ENCODE measurements at places on chromosomes 4 and X.
A peak's percentile ranks its signal among the peaks of the same experiment; 100 is the strongest.

DNA sequence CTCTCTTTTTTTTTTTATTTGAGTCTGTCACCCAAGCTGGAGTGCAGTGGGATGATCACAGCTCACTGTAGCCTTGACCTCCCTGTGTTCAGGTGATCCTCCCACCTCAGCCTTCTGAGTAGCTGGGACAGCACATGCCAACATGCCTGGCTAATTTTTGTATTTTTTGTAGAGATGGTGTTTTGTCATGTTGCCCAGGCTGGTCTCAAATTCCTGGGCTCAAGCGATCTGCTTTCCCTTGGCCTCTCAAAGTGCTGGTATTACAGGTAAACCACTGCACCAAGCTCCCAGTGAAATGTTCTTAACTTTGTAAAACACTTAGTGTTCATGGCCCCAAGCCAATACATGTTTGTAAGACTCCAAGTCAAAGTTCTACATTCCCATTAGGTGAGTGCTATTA lies 316.1 kb downstream of the KCTD8 start:
- DNase-seq = no peak

DNA sequence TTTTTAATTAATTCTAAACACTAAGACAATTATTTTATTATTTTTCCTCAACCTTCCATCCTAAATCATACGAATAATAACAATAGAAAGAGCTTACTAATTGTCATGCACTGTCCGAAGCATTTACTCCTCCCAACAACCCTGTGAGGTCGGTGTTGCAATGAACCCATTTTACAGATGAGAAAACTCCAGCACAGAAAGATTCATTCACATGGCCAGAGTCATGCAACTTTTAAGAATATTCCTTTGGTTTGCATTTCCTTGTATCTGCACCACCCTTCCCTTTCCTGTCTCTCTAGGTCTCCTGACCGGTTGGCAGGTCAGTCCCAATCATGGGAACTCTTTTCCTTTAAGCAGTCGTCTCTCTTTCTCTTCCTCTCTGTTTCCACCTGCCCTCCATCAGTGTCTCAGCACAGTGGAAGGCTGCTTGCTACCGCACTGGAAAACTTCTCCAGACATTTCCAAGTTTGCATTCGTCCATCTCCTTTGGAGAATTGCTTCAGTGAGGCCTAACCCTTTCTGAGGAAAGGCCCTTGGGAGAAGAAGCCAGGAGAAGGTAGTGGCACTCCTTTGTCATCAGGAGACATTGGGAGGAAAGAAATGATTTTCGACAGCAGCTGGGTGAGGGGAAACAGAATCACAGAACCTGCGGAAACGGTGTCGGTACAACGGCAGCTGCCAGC lies 1.9 kb upstream of the TMSB4X start:
- DNase-seq = no peak

DNA sequence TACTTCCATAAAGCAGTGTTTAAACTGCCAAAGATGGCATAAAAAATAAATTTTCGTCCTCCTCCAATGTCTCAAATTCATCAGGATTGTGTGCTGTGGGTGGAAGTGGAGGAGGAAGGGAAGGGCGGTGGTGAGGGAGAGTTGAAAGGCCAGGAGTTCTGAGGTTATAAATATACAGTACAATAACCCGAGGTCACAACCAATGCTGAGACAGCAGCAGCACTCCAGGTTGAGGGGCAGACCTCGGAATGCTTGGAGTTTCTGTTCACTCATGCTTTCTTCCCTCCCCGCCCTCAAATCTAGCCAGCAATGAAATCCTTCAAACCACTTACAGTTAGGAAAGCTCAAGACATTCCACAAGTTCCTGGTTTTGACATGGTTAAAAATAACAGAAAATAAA lies 134.0 kb upstream of the SMAD1 start:
- no peak for DNase-seq

DNA sequence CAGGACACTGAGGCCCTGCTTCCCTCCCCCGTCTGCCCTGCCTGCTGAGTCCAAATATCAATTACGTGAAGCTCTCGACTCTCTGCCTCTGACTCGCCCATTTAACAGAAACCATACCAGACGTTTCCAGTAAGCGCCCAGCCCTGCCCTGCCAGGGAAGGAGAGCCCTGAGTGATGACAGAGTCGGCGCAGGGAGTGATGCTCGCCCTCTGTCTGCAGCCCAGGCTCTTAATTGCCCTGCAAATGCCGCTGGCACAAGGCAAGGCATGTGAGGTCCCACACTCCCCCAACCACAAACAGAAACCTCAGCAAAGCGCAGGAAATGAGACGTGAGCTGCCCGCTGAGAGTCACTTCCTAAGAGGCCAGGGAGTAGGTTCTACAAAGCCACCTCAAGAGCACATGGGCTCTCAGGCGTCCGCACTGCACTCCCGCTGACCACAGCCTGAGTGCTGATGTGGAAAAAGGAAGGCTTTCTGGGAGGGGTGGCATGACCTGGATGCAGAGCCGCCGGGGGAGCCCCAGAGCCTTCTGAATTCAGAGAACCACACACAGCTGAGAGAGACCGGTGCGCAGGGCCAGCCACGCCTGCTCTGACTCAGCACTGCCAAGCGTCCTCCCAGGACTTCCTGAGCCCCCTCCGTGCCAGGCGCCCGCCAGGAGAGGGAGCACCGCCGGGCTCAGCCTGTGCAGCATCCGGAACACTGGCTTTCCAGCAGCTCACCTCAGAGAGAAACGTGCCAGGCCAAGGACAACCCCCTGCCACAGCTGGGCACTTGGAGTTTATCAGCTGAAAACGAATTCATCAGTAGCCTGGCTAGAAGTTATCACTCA lies 5.3 kb downstream of the ZFYVE28 start:
- peak; percentile 77 for DNase-seq

- no peak for DNase-seq
These were observed 28.7 kb upstream of the CASK start for GRCh38 chrX:41952102-41952501.

DNA sequence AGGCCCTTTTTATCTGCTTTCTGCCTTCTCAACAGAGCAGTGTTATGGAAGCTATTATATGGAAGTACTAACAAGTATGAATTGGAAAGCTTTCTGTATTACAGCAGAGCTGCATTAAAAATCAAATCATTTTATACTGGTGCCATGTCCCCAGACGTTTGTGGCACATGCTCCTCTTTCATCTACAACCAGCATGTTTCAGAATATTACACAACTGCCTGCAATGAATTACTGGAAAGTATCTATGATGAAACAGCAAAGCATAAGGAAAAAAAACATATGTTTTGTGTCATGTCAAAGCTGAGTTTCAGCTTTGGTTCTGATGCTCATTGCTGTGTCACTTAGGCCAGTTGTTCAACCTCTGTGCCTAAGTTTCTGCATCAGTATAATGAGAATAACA lies 576.8 kb downstream of the GBA3 start:
- DNase-seq = no peak

GRCh38 chrX:111095974-111096895 lies at the start of gene PAK3:
Gene PAK3, plus strand, starts transcription at chrX:111096191. Its CDS starts 26,913 bp downstream, at chrX:111123104.
- peak; percentile 90 for DNase-seq

DNA sequence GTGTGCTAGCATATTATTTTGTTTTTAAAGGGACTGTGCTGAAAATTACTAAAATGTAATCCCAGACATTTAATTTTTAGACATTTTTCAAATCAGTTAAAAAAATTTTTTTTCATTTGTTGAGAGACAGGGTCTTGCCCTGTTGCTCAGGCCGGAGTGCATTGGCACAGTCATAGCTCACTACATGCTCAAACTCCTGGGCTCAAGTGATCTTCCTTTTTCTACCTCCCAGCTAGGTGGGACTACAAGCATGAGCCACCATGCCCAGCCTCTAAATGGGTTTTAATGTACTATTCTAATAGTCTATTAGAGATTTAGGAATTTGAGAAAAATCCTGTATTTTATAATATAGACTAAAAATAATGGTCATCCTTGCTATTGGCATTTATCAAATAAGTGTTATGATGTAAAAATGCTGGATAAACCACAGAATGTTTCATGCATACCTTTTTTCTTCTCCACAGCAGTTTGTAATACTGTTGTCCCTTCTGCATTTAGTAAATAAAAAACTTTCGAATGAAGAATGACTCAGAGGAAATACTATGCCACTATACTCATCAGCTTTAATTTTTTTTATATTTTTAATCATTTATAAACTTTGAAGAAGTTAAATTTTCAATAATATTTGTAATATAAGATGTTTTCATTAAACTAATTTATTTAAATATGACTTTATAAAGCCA lies 29.9 kb downstream of the CPEB2 start:
- no peak for DNase-seq

GRCh38 chr4:3341760-3342159 lies 48.9 kb downstream of the RGS12 start:
- no peak for DNase-seq

DNA sequence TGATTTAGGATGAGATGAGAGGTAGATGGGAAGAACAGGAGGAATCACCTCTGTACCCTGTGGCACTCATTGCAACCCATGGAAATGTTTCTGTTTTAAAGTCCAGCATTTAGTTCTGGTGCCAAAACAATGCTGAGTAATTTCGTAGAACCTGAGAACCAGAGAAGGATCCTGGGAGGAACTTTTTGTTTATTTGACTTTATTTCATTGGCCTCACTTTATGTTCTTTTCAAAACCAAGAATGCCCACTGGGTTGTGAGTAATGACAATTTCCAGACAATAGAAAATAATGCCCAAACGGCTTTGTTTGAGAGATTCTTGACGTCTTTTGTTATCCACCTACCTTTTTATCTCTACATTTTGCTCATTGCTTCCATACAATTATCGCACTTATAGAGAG lies 111.3 kb downstream of the SHROOM3 start:
- no peak for DNase-seq

DNA sequence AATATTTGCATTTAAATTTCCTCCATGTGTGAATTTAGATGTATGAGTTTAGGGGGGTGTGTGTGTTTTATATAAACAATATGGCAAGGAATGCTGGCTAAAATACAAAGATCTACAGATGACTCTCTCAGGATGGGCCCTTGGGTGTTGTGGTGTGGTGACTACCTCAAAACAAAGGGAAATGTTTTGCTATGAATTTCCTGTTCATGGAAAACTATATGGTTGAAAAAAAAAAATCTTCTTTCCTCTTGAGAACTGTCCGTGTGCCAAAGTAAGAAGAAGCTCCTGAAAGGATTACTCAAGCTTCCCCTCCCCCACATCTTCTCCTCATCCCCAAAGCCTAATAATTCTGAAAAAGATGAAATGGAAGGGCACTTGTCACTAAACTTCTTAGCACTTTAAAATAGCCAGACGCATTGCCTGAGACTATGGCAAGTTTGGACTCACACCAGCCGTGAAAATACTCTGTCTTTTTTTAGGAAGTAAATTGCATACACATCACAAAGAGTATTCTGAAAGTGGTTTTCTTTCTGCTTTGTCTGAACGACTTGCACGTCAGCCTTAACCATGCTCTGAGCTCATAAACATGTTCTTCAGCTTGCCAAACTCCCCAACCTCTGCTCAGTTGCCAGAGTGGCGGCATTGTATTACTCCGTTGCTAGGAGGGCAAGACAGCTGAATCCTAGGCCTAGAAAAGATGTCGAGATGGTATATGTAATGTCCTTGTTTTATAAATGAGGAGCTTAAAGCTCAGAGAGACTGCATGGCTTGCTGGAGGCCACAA lies 250.4 kb upstream of the JADE1 start:
- peak; percentile 85 for DNase-seq

- no peak for DNase-seq
These were observed 422.2 kb downstream of the SPIN4 start for GRCh38 chrX:62928906-62929305.

- DNase-seq = peak; percentile 37
These were observed 21.6 kb downstream of the CLDN34 start for GRCh38 chrX:9988762-9989161.

GRCh38 chrX:11754958-11755645 lies 2.9 kb upstream of the MSL3 start:
- DNase-seq = no peak

DNA sequence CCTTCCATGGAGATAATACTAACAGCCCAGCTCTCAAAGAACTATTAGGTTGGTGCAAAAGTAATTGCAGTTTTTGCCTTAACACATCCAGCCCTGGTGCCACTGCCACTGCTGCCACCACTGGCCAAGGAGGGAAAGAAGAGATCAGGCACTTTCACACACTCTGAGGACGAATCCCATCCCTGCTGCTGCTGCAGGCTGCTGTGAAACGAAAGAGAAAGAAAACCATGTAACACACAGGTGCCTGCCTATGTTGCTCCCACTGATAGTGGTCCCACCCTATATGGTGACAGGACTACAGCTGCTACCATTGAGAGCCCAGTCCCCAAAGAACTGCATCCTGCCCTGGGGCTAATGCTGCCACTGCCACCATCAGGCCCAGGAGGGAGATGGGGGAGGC lies 35.1 kb downstream of the TMLHE start:
- no peak for DNase-seq

DNA sequence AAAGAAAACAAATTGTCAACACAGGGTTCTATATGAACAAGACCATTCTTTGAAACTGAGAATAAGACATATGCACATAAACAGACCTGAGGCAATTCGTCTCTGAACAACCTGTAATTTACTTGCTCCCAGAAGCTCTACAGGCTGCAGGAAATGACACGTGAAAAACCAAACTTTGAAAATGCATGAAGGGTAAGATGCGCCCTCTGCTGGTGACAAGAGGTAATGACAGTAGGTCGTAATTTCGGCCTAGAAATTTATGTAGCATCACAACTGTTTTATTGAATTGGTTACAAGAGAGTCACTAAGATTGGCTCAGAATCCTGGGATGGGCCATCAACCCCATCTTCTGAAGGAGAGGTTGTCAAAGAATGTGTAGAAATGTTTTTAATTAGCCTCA lies 276.5 kb downstream of the PPP4R3C start:
- peak; percentile 22 for DNase-seq

DNA sequence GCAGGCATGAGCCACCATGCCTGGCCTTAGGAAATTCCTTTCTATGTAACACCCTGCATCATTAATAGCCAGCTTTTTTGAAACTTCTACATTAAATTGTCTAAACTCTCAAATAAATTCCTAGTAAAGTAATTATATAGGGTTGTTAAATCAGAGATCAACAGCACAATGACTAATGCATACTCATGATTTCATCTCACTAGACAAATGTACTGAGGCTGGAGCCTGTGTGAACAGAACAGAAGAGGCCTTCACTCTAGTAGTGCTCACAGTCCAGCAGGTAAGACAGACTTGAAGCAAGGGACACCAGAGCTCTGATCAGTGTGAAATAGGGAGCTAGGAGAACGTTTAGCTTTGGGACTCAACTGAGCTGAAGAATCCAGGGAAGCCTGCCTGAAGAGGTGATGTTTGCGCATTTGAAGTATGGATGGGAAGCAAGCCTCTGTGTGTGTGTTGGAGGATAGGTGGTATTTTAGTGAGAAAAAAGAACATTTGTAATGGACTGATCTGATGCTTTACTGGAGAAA lies 3.9 kb downstream of the ZFP42 start:
- DNase-seq = no peak
